ENCODE measurements at places on chromosomes 4 and X. TPM values are rescaled to one million over a fixed set of nuclear protein-coding genes. Genes with fewer than 3 reads are reported as not detected.
A peak's percentile ranks its signal among the peaks of the same experiment; 100 is the strongest.

DNA sequence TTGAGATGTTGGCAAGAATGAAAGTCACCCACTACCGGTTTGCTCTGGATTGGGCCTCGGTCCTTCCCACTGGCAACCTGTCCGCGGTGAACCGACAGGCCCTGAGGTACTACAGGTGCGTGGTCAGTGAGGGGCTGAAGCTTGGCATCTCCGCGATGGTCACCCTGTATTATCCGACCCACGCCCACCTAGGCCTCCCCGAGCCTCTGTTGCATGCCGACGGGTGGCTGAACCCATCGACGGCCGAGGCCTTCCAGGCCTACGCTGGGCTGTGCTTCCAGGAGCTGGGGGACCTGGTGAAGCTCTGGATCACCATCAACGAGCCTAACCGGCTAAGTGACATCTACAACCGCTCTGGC is 12.3 kb downstream of the RPL9 start:
- DNase-seq: no peak

GRCh38 chrX:96372313-96373046 is 312.2 kb upstream of the DIAPH2 start:
- peak; percentile 66 for DNase-seq

GRCh38 chr4:173442223-173442932 is 43.5 kb upstream of the SCRG1 start:
- DNase-seq: no peak

- DNase-seq: no peak
Measured at GRCh38 chr4:145945431-145946155, 7.0 kb upstream of the ZNF827 start.

- DNase-seq: no peak
Measured at GRCh38 chr4:40857956-40858355, 108.2 kb downstream of the NSUN7 start.

DNA sequence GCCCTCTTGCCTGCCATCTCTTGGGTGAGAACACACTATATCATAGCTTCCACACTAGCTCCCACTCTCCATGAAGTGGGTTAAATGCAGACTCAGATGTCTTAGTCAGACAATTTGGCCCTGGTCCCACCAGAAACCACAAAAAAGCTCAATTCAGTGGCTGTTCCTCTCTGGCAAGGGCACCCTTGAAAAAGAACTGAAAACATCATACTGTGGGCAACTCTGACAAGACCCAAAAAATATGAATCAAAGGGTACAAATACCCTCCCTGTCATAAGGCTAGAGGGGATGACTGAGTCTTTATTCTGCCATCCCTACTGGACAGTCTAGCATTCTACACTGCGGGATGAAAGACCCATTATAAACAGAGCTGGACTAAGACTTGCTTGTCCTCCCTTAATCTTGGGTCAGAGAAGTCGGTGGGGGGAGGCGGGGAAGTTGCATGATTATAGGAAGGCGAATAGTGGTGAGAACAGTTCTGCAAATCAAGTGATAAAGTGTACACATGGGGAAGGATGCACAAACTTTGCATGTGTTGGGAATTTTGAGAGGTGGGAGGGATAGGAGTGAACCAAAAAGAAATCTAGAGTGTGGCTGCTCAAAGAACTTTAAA is 172.1 kb downstream of the OPHN1 start:
- peak; percentile 45 for DNase-seq

DNA sequence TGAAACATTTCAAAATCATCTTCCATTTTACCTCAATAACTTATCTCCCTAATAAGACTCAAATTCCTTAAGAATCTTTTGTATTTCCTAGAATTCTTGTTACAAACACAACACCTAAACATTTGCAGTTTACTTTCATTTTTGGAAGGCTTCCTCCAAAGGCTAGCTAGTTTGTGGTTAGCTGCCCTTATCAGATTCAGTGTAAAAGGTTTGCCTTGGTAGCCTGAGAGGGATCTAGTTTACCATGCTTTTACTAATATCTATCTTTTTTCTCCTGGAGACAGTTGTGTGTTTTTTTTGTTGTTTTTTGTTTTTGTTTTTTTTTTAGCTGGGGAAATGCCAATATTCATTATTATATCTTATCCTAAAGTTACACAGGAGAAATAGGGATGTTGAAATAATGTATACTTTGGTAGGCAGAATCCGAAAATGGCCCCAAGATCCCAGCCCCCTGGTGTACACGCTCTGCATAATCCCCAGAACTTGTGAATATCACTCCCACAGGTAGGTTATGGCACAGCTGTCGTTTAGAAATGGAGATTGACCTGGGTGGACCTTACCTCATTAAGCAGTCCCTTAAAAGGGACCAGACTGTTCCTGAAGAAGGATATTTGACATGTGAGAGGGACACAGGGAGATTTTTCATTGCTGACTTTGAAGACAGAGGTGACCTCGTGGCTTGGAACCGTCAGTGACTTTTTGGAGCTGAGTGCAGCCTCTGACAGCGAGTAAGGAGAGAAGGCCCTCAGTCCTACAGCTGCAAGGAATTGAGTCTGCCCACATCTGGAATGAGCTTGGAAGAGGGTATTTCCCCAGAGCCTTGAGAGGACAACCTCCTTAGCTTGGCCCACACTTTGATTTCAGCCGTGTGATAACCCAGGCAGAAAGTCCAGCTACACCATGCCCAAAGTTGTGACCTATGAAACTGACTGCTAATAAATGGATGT is 33.4 kb downstream of the SEPTIN11 start:
- DNase-seq: peak; percentile 31

DNA sequence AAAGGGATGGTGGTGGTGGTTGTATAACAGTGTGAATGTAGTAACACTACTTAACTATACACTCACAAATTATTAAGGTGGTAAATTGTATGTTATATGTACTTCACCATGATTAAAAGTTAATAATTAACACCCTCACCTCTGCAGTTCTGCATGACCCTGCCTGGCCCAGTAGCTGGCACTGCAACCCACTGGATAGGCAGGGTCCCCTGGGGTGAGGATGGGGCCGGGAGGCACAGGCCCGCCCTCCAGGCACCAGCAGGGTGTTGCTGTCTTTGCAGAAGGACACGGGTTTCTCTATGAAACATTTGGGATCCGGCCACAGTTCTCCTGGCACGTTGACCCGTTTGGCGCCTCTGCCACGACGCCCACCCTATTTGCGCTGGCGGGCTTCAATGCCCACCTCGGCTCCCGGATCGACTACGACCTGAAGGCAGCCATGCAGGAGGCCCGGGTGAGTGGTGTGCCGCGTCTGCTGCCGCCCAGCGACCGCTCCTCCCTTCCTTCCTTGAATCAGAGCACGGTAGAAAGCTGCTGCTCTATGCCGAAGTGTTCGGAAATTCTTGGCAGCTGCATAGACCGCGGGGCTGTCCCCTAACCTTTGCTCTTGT is 11.8 kb downstream of the MAN2B2 start:
- no peak for DNase-seq

GRCh38 chr4:100504086-100504874 is 13.5 kb downstream of the EMCN start:
- DNase-seq: no peak

DNA sequence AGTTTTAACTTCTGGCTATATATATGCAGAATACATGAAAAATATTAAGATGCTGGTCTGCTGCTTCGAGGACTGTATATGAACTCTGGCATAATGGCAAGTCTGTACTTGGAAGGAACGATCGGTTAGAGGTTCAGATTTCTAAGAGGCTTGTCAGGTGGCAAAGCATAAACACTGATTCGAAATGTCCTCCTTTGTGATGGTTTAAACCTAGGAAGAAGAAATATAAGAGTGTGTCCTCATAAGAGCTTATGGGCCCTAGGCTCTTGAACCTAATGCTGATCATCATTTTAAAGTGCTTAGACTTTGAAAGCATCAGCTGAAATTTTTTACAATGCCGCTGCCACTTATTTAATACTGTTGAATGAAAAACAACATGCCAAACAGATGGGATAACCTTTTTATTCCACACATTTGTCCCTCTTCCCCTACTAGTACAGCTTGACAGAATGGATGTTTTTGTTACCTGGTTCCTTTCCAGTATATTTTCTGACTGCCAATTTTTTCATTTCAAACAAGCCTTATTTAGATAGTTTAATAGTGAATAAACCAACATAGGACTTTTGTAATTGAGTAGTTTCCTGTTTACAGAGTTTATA is 8.8 kb downstream of the SPRY1 start:
- DNase-seq: no peak

GRCh38 chr4:164424846-164425245 is 329.1 kb upstream of the SMIM31 start:
- no peak for DNase-seq

DNA sequence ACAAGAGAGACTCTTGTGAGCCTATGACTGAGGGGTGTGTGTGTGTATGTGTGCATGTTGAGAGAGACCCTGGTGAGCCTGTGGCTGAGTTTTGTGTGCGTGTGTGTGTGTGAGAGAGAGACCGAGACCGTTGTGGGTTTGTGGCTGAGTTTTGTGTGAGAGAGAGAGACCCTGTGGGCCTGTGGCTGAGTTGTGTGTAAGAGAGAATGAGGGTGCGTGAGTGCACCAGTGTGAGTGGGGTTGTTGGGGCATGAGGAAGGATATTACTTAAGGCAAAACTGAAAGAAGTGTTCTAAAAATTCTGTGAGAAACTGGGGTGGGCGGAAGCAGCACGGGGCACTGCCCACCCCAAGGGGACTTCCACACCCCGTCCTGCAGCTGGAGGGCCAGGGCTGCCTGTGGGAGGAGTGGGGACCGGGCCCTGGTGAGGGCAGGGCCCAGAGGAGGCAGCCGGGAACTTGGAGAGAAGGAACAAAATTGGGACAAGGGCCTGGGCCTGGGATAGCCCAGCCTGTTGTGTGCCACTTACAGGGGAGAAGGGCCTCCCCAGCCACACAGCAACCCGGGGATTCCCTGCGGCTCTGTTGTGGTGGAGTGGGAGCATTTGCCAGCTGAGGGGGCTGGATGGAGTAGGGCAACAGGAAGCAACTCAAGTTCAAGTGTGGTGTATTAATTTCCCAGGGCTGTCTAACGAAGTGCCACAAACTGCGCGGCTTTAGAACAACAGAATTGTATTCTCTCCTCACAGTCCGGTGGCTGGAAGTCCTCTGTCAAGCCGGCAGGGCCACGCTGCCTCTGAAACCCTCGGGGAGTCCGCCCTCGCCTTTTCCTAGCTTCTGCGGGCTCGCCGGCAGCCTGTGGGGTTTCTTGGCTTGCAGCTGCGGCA is 22.1 kb downstream of the TMEM131L start:
- DNase-seq: peak; percentile 50

DNA sequence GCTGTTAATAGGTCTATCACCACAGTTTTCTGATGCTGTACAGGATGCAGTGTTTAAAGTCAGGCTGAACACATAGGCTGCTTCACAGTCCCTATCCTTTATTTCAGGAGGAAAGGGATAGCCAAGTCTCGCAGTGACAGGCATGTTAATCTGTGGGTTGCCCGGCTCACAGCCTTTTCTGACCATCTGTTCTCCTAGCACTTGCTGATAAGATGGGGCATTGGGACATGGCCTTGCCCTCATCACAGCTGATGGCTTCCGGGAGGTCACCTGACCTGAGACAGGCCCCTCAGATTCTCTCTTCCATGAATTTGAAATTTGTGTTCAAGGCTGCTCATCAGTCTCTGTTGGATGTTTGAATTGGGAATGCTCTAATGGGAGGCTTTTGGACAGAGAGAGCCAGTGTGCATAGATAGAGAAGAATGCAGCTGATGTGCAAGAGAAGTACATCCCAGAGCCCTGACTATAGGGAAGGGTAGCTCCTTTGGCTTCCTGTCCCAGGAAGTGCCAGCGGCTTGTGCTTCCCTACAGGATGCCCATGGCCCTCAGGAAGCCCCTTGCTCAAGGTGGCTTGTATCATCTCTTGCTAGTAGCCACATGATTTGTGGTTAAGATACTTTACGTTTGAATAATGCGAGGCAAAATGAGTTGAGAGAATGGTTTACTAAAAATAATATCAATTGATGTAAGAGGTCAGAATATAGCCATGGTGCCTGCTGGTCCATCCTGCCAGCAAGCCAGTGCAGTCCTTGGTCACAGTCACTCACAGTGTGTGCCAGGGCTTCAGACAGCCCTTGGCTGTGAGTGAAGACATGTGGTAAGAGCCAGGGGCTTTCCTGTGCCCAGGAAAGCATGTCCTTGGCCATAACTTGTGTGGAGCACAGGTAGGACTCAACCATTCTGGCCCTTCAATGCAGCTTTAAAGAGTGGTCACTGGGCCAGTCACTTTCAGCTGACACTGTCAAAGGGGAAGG is 88.6 kb downstream of the TSPAN7 start:
- no peak for DNase-seq

DNA sequence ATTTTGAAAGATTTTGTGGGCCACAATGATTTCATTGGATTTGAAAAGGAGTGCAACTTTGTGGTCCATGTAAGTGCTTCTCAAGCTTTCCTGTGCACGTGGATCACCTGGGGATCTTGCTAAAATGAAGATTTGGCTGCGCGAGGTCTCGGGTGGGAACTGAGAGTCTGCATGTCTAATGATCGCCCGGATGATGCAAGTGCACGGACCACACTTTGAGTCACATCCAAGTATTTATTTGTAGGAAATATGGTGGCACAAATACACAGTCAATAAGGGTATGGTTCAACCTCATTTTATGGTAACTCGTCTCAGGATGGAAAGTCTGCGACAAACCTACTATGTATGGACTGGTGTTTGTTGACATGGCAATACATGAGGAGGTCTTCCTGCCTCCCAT is 899 bp downstream of the BMX start:
- no peak for DNase-seq

- peak; percentile 92 for DNase-seq
Measured at GRCh38 chrX:38882894-38883626, 81.8 kb downstream of the MID1IP1 start.

DNA sequence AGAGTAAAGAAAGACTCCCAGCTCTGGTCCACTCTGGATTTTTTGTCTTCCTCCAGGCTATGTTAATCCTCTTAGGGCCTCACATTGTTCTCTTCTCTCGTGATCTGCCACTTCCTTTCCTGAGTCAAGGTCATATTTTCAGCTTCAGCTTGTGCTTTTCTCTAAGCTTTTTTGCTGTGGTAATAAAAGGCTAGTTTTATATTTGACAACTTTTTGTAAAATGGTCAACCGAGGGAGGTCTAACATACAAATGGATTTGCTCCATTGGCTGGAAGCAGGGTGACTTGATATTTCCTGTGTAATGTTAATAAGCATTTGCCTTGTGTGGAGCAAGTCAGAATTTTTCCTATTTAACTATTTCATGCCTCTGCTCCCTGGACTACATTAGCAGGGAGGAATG is 239.7 kb downstream of the RAB28 start:
- no peak for DNase-seq

- DNase-seq: no peak
Measured at GRCh38 chr4:123517176-123517575, 120.6 kb downstream of the SPRY1 start.

DNA sequence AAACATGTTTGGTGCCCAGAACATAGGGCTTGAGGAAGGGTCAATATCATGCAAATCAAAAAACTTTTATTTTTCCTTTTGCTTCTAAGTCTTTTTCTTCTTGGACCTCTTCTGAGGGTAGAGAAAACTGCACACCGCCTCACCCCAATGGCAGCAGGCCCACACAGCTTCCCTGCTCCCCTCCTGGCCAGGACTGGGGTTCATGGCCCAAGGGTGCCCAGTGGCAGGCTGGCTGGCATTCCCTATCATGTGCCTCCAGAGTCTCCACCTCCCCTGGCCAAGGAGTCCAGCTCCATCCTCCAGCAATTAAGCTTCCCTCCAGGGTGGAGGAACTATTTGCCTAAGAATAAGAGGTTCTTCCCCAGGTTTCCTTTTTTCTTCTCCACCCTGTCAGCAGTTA is 529.6 kb upstream of the SPANXN1 start:
- no peak for DNase-seq

The SLITRK4 gene
- not detected for total RNA-seq

The USP17L12 gene
- total RNA-seq: not detected

The HUWE1 gene
- 73.5 TPM for total RNA-seq

The GRIA3 gene
- total RNA-seq: 36.0 TPM
